Stimulated activated CD4-positive, alpha-beta T cell treated with anti-CD3 and anti-CD28 coated beads, Interleukin-1b, Interleukin-23, amount 100 ng/mL, for 48 hours (primary cell): ENCODE measurements at places on chromosomes 11 and 22.
A peak's percentile ranks its signal among the peaks of the same experiment; 100 is the strongest.

GRCh38 chr22:27213766-27214581 is 556.6 kb downstream of the MIAT start:
- no peak for DNase-seq

DNA sequence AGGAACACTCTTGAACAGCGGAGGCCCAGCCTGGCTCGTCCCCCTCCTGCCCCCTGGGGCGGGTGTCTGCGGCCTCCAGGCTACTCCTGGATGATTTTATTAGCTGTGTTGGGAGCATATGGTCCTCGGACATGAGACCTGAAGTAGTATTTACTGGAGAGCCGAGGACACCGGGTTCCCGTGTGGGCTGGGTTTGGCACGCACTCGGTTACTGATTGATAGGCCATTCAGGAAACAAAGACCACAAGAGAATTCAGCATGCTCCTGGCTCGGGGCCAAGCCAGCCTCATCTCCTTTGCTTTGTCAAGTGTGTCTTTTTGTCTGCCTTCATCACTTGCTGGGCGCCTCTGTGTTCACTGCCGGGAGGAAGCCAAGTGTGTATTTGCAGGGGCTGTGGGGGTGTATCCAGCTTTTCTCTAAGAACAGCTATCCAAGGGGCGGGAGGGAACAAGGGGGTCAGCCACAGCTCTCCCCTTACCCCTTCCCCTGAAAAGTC is 9.7 kb downstream of the FXYD2 start:
- DNase-seq, result peak; percentile 84

DNA sequence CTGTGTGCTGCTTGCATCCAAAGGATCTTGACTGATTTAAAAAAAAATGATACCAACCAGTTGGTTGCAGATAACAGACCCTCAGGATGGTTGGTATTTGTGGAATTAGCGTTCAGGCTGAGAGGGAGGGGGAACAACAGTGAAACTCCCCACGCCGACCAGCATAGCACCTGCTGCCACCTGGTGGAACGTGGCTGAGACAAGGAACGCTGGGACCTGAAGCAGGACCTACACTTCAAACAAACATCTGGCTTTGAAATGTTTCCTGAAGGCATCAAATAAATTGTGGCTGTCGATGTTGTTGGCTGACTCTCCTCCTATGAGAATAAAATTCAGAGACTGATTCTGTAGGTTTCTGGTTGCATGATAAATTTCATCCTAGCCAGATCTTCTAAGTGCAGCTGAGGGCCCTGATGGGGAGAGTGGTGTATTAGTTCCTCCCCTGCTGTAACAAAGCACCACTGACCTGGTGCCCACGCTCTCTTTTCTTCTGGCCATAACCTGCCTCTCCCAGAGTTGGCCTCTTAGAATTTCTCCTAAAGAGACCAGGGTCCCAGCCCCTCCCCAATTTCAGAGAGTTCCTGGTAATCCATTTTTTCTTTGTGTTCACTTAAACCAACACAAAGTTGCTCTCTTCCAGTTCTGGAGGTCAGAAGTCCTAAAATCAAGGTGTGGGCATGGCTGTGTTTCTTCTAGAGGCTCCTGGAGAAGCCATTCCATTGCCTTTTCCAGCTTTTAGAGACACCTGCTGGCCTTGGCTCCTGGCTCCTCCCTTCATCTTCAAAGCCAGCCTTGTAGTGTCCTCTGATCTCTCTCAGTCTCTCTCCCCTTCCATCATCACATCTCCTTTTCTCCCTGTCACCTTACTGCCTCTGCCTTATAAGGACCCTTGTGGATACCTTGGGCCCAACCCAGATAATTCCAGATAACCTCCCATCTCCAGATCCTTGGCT is 17.3 kb downstream of the APOL2 start:
- DNase-seq, result peak; percentile 39

DNA sequence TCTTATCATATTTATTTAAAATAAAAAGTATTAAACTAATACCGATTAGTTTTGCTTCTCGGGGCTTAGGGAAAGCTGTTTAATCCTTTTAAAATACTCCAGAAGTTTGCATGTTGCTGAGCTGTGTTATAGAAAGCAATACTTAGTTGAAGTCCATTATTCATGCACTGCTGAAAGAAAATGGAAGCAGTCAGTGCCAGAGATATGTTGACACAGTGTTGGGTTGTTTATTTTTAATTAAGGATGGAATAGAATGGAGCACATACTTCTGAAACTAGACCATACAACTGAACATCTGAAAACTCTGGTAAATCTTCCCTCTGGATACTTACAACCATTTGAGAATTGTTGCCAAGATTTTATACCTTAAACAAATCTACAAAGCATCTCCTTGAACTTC is 282.7 kb upstream of the CCDC179 start:
- no peak for DNase-seq

GRCh38 chr22:23376256-23376655 is 195.9 kb downstream of the BCR start:
- peak; percentile 46 for DNase-seq

GRCh38 chr11:88164320-88164719 is 10.9 kb downstream of the RAB38 start:
- DNase-seq, result no peak

- DNase-seq, result no peak
These were observed 112.3 kb upstream of the GRK3 start for GRCh38 chr22:25452116-25452700.

- no peak for DNase-seq
These were observed at the start of gene CSF2RB for GRCh38 chr22:36913427-36914389. Gene CSF2RB (plus strand): TSS chr22:36913628. CDS start chr22:36922208, 8,580 bp downstream.

DNA sequence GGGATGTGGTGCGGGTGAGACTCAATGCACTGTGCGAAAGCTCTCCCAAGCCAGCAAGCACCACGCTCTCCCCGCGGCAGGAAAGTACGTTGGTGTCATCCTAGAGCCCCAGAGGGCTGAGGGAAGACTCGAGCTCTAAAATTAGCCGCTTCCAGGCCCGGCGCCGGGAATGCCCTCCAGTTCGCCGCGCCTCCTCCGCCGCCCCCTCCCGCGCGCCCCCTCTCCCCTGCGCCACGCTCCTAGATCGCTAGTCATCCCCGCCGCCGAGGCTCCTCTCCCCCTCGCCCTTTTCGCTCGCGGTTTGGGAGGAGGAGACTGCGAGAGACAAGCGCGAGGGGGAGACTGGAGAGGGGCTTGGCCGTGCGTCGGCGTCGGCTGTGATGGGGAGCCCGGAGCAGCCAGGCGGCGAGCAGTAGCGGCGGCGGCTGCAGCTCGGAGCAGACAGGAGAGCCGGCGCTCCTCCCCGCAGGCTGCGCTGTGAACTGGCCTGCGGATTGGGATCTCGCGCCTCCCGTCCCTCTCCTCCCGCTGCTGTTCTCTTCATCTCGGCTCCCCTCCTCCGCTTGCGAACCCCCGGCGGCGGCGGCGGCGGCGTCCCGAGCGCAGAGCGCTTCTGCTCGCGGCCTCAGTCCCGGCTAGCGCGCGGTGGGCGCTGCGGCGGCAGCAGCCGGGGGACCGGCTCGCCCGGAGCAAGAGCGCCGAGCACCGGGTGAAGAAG is at the start of gene FAT3:
TSS of gene FAT3 (plus strand) at position 412 of the 718 bp plus-strand sequence. CDS start 127,295 bp downstream, outside the sequence.
- no peak for DNase-seq

DNA sequence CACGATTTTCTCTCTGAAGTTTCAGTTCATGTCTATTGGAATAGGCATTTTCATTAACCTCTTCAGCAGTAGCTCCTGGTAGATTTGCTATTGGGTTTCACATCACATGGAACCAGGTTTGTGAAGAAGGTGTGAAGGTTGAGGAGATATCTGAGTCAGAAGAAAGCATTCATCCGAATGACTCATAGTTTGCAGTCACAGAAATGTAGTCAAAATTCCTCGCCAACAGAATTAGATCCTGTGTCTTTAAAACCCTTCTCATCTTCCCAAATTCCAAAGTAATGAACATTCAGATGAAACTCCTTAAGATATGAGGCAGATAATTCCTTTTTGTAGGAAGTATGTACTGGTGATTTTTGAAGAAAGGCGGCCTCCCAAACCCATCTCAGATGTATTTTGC is 125.0 kb upstream of the LARGE1 start:
- DNase-seq, result no peak

DNA sequence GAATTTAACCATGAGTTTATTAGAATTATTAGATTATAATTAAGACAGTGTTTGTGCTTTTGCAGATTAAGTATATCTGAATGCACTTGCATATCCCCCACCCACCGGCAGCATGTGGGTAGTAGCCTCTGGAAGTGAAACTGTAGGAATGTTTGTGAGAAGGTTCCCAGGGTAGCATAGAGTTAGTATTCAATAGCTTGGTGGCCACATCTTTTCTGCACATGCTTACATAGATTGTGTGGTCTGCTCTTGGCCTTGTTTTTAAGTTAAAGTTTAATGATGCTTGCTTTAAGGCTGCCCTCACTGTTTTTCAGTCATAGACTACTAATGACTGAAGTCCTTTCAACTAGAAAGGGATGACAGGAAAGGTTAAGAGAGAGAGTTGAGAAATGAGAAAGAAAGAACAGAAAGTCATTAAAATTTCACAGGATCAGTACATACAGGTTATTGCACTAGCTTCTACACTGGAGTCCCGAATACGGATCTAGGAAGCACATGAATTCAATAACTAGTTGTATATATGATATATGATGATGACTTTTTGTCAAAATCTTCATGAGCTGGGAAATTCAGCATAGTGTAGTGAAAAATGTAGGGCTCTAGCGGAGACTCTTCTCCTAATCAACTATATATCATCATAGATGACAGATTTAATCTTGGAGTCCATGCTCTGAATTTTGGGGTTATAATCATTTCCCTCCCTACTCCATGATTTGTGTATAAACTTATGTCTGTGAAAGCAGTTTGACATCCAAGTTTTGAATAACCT is 137.1 kb downstream of the ARHGAP42 start:
- no peak for DNase-seq

GRCh38 chr22:22073769-22074561 is 91.4 kb upstream of the TOP3B start:
- no peak for DNase-seq

- DNase-seq, result no peak
These were observed 32.6 kb upstream of the SLC6A5 start for GRCh38 chr11:20566591-20567434.

DNA sequence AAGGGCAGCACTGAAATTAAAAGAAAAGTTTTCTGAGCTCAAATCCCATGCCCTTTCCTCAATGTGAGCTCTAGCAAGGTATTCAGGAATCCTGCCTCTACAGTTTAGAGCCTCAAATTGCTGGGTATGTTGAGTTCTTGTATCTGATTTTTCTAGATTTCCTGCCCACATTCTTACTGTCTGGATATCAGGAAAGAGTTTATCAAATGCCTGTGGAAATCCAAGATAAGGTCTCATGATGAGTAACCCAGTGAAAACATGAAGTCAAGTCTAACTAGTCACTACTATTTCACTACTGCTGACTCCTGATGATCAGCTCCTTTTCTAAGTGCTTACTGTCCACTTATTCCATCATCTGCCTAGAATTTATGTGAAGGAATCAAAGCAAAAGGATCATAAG is 29.8 kb downstream of the LIMK2 start:
- DNase-seq, result no peak

DNA sequence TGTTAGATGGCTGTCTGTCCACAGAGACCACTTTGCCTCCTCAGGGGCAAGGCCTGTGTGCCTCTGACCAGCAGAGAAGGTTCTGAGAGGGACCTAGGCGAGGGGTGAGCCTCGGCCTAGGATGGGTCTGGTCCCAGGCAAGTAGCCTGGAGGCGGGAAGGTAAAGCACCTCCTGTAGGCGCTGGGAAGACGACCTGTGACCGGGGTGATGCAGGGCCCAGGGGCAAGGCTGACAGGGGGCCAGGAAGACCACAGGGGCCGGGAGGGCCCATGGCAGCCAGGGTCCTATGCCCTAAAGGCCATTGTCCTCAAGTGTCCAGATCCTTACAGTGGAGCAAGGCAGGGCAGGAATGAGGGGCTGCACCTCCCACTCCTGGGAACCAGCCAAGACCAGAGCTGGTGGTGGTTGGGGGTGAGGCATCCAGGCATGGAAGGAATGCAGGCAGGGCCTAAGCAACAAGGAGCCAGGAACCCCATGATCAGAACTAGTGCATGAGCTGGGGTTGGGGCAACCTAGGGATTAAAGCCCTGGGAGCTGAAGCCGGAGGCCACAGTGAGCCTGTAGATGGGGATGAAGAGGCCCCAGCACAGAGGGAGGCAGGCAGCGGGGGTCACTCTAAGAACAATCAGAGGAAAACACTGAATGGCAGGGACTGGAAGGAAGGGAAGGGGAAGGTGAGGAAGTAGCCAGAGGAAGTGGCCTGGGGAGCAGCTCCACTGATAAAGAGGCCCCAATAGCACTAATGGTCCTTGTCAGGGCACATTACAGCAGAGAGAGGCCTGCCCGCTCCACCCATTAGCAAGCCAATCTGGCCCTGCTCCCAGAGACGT is 32.9 kb upstream of the KLHL35 start:
- DNase-seq, result no peak

GRCh38 chr22:42860968-42861367 is 3.9 kb upstream of the ARFGAP3 start:
- DNase-seq, result no peak

DNA sequence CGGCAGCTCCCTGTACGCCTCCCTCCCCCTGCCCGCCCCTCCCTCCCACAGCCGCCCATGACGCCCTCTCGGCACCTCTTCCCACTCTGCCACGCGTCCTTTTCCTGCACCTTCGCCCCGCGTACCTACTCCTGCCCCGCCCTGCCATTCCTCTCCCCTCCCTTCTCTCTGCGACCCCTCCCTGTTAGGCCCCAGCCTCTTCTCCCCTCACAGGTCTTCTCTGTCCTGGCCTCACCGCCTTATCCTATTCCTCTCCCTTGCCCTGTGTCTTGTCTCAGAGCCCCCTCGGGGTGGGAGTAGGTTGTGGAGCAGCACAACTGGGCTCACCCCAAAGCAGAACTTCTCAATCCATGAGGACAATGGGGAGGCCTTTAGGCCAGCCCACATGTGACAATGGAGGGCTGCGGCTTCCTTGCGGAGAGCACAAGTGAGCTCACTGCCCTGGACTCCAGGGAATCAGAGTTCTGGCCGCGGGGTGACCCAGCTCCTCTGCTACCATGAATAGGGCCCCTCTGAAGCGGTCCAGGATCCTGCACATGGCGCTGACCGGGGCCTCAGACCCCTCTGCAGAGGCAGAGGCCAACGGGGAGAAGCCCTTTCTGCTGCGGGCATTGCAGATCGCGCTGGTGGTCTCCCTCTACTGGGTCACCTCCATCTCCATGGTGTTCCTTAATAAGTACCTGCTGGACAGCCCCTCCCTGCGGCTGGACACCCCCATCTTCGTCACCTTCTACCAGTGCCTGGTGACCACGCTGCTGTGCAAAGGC is 539 bp downstream of the SLC35C1 start:
- DNase-seq, result no peak

GRCh38 chr22:48629631-48630432 is 1197.8 kb downstream of the BRD1 start:
- no peak for DNase-seq

- DNase-seq, result peak; percentile 48
These were observed 1.1 kb downstream of the EIF4G2 start for GRCh38 chr11:10807493-10808234.

DNA sequence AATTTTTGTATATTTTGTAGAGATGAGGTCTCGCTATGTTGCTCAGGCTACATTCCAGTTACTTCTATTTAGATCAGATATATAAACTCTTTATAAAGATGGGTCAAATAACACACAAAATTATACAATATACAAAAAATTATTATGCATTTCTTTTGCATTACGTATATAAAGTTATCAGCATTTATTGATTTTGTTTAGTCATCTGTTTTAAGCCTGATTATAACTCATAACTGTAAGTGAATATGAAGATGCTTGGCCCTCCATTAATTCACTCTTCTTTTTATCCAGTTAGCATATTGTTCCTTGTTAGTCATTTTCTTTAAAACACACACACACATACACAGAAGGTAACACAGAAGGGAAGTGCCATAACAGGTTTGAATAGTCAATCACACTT is 14.5 kb downstream of the AQP11 start:
- DNase-seq, result no peak

GRCh38 chr11:67356864-67357561 is 3.7 kb upstream of the POLD4 start:
- DNase-seq, result peak; percentile 70
